ENCODE measurements at places on chromosomes 2 and 18. TPM values are rescaled to one million over a fixed set of nuclear protein-coding genes. Genes with fewer than 3 reads are reported as not detected.

The ZBTB7C gene
- 5.8 TPM for polyA plus RNA-seq

The CYTIP gene
- 0.94 TPM for polyA plus RNA-seq

The GPAT2 gene
- 4.2 TPM for polyA plus RNA-seq

The ZNF396 gene
- polyA plus RNA-seq = 1.3 TPM

The TMEM37 gene
- 11.1 TPM for polyA plus RNA-seq

The IER3IP1 gene
- 17.2 TPM for polyA plus RNA-seq

The BOK gene
- polyA plus RNA-seq = 69.5 TPM

The SCG2 gene
- polyA plus RNA-seq = not detected

The SLC1A4 gene
- polyA plus RNA-seq = 10.4 TPM

The BUB1 gene
- polyA plus RNA-seq = 8.7 TPM

The PJVK gene
- 6.8 TPM for polyA plus RNA-seq

The RFTN2 gene
- polyA plus RNA-seq = 13.2 TPM

The MATN3 gene
- polyA plus RNA-seq = 1.1 TPM

All from hindlimb muscle (tissue), 1 donor.